Midbrain (tissue), 1 donor: ENCODE measurements at places on chromosomes 5 and 9.

DNA sequence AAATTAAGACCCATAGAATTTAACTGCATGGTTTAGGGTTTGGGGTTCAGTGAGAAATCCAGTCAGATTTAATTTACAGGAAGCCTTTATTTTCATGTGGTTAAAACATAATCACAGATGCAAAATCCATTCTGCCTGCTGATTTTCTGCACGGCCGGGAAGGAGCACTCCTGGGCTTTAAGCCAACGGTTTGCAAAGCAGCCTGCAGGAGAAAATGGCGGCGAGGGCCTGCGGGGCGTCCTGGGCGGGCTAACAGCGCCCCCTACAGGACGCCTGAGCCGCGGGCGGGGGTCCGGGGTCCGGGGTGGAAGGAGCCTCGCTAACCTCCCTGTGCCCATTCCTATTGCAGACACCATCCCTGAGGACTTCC is 47.6 kb downstream of the THBS4 start:
- peak; percentile 80 for DNase-seq

DNA sequence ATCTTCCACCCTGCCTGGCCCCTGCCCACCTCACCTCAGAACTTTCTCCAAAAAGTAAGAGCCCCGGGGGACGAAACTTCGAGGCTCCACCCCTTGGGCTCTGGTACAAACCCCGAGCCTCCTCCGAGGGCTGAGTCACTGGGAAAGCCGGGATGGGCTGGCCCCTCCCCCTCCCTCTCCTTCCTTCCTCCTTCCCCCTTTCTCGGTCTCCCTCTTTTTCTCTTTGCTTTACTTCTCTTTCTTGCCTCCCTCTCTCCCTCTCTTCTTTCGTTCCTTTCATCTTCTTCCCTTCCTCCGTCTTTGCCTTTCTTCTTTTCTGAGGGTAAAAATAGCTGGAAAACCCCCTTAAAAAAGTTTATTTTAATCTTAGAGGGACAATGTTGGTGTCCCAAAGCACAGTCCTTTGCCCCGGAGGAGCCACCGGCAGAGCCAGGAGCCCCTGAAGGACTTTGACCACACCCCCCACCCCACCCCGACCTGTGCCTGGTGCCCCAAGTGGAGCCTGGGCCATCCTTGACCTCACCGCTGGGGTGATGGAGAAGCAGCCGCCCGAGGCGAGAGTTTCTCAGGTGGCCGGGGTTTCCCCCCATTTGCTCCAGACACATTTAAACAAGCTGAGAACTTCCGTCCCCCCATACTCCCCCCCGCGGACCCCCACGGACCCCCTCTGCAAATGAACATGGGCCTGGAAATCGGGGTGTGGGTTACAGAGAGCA is 5.7 kb upstream of the NOTCH1 start:
- no peak for DNase-seq

- DNase-seq, result no peak
Measured at GRCh38 chr5:181126841-181127240, 4.1 kb downstream of the OR2V1 start.

- peak; percentile 70 for DNase-seq
Measured at GRCh38 chr9:69195668-69196067, 21.6 kb downstream of the TJP2 start.

GRCh38 chr5:7756453-7756852 is 94.5 kb downstream of the CFAP90 start:
- no peak for DNase-seq

DNA sequence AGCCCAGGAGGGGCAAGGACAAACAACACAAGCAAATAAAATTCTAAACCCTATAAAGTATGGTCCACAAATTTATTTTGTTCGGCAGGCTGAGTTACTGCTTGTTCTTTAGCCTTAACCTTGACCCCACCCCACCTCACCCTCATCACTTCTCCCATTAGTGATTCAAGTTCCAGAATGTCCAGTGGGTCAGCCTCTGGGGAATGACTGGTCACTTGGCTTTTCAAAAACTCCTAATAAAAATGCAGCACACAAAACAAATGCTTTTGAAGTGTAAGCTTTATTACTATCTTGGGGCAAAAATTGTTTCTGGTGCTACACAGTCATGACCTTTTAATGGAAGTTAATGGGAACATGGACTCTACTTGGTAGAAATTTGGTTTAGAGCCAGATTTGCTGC is 142.1 kb downstream of the MPDZ start:
- no peak for DNase-seq
